ENCODE measurements at places on chromosomes 5 and 9. TPM values are rescaled to one million over a fixed set of nuclear protein-coding genes. Genes with fewer than 3 reads are reported as not detected.

Gene C5orf24
- 32.3 TPM for total RNA-seq

Gene STPG3
- not detected for total RNA-seq

- DNase-seq, result no peak
Measured at GRCh38 chr5:173989432-173990082, 587 bp downstream of the C5orf47 start.

GRCh38 chr5:32690153-32690552 lies 21.0 kb upstream of the NPR3 start:
- no peak for DNase-seq

Gene CD72
- total RNA-seq, result 11.9 TPM

- no peak for DNase-seq
Measured at GRCh38 chr5:169798438-169798837, 161.4 kb downstream of the DOCK2 start.

GRCh38 chr5:44935871-44936270 lies 127.1 kb downstream of the MRPS30 start:
- DNase-seq, result no peak

GRCh38 chr9:81032831-81033230 lies 656.5 kb downstream of the TLE1 start:
- DNase-seq, result no peak

DNA sequence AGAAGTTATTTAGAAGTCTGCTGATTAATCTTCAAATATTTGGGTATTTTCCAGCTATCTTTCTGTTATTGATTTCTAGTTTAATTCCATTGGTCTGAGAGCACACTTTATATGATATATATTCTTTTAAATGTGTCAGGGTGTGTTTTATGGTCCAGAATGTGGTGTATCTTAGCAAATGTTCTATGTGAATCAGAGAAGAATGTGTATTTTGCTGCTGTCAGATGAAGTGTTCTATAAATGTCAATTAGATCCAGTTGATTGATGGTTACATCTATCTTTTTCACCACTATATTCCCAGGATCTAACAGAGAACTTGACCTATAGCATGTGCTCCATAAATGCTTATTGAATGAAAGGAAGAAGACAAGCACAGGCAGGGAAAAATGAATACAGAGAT lies 17.5 kb upstream of the ERAP1 start:
- DNase-seq, result no peak

GRCh38 chr5:42513246-42513645 lies 90.0 kb downstream of the GHR start:
- DNase-seq, result no peak

DNA sequence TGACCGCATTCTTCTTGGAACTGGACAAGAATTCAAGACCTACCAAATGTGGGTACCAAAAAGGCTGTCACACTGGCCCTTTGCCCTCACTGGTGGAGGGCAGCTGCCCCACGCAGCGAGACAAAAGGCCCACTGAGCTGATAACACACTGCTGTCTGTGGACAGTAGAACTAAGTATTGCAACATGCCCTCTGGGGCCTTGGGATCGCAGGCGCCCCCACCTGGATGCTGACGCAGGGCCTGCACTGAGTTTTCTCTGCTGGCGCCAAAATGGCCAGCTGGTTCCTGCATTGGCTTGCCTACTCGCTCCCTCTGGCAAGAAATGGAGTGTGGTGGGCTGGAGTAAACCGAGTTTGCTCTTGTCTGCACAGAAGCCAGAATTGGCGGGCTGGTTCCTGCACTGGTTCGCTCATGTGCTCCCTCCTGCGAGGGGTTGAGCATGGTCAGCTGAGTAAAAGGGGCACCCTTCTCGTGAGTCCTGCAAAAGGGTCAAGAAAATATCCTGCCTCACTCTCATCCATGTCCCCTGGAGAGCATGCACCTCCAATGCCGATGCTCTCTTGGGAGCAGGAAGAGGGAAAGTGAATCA lies 55.7 kb downstream of the NXNL2 start:
- DNase-seq, result no peak

- no peak for DNase-seq
Measured at GRCh38 chr5:152004095-152004494, 79.4 kb upstream of the GLRA1 start.

DNA sequence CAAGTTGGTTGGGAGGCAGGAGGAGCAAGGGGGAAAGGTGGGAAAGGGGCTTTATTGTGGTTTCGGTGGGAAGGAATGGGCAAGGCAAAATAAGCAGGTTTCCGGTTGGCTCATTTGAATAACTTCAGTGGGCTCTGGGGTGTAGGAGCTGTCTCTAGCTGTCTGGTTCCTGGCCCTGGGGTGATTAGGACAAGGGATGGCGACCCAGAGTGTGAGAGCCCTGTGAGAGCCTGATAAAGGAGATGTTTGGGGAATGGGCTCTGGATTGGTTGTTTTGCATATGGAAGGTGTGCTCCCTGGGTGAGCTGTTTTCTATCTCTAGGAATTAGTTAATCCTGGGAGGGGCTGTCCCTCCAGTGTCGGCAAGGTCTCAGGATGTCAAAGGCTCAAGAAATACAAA lies 15.4 kb downstream of the ANKRD34B start:
- DNase-seq, result no peak

Gene PRRC1
- 44.4 TPM for total RNA-seq

DNA sequence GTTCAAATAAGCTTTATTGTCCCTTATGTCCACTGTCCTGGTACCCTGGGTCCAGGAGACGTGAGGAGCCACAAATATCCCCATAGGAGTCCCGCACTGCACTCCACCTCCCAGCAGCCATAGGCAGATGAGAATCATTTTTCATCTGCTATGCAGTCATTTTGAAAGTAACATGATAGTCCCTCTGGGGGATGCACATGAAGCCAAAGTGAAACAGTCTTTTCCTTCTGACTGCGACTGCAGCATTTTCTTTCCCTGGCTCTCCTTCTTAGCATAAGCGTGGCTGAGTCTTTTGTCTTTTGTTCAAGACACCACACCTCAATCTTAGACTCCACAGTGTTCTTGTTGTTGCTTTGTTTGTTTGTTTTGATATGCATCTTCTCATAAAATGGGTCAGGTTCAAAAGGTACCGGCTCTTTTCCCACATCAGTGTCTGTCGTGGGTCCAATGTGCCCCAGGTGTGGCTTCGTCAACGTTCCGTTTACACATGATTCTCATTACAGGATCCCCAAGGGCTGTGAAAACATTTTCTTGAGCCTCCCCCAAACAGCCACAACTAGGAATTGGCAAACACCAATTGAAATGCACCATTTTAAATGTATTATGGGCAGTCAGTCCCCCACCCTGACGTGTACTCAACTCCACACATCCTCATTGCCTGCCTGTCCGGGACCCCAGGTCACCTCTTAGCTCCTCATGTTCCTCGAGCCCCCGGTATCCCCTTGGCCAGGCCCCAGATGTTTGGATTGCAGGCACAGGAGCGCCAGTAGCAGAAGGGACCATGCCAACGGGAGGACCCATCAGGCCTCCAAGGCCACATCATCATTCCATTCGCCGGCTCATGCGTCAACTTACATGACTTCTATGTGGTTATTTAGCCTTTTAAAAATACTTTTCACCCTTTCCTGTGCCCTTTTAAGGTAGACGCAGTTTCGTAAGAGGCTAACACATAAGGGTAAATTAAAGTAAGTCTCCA lies 237.8 kb upstream of the DAPK1 start:
- no peak for DNase-seq

Gene DIRAS2
- not detected for total RNA-seq

GRCh38 chr9:84277646-84278045 lies 62.9 kb downstream of the SLC28A3 start:
- no peak for DNase-seq

Gene HAVCR2
- total RNA-seq, result 62.4 TPM

Data from activated CD4-positive, alpha-beta memory T cell treated with anti-CD3 and anti-CD28 coated beads, Interleukin-2, amount 10 ng/mL, durations not matched to agents 7 days and 5 days (primary cell).